Gastroesophageal sphincter (tissue), 4 donors: ENCODE measurements at places on chromosomes 11 and 22. TPM values are rescaled to one million over a fixed set of nuclear protein-coding genes. Genes with fewer than 3 reads are reported as not detected.
A peak's percentile ranks its signal among the peaks of the same experiment; 100 is the strongest.

Gene PDE3B
- total RNA-seq: 16.3 TPM

Gene MUC6
- 0.77 TPM for total RNA-seq

Gene ALG8
- 15.1 TPM for total RNA-seq

Gene KCNE3
- total RNA-seq: 21.9 TPM

Gene PIWIL4
- total RNA-seq: 3.7 TPM

Gene ISX
- not detected for total RNA-seq

Gene TRIM48
- total RNA-seq: not detected

Gene ABTB2
- 4.1 TPM for total RNA-seq

Gene HPS4
- total RNA-seq: 18.7 TPM

Gene CCND1
- total RNA-seq: 53.1 TPM

Gene INCENP
- total RNA-seq: 10.5 TPM

Gene OMP
- not detected for total RNA-seq

DNA sequence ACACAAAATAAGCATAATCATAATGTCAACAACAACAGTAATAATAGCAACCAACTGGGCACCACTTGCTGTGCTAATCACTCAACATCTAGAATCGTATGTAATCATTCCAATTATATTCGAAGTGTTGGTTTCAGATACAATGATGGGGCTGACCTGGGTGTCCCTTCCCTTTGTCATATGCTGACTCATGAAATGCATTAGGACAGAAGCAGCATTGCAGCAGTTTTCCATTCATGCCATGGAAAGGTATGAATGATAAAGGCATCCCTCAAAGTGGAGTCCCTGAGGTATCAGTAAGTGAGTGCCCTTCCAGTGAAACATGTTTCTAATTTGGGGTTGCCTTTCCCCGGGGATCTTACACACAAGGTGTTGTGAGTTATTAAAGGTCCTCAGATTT is 46.3 kb upstream of the ANO3 start:
- no peaks in the 10 kb centered on the region for H3K36me3 ChIP-seq
- H3K4me1 ChIP-seq: no peaks in the 10 kb centered on the region
- ATAC-seq: no peak
- no peak overlapping the region for H3K27ac ChIP-seq
- H3K27me3 ChIP-seq: no peaks in the 10 kb centered on the region

DNA sequence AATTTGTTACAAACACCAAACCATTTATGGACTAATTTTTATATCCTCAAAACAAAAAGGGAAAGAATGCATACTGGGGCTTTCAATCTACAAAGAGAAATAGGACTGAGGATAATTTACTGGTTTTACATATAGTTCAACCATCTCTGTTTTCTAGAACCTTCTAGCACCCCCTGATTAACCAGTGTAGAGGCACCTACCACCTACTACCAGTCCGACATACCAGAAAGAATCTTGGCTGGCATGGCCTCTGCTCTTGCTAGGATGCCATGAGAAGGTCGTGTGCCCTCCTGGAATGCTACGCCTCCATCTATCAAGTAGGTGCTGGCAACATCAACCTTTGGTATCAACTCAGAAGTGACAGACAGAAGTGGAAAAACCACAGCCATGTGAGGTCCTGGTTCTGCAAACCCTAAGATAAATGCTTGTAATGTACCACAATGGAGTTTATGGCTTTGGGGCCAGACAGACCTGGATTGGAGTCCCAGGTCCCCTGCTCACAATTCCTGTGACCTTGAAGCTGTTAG is 28.2 kb downstream of the MYH9 start:
- H3K27me3 ChIP-seq: no peaks in the 10 kb centered on the region
- peak overlapping the region; percentile 100 for H3K27ac ChIP-seq

DNA sequence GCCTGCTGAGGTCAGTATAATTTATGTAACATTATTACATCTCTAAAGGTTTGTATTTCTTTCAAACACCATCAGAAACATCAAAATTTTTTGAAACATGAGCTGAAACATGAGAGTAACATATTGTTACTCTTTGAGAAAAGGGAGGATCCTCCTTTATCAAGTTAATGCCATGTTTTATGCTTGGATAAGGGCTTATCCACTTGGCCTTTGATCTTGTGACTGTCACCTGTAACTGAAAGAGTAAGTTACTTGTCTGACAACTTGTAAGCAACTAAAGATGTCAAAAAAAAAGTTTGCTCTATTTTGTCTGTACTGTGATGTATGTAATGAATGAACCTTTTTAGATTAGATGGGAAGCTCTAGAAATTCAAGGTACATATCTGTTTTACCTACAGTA is 59.6 kb downstream of the FAR1 start:
- H3K27ac ChIP-seq: no peak overlapping the region
- no peaks in the 10 kb centered on the region for H3K27me3 ChIP-seq
- no peak for ATAC-seq
- no peaks in the 10 kb centered on the region for H3K4me1 ChIP-seq

- H3K4me1 ChIP-seq: no peaks in the 10 kb centered on the region
- no peak overlapping the region for H3K27ac ChIP-seq
Observed at GRCh38 chr11:102036757-102037156, 10.5 kb upstream of the CFAP300 start.

DNA sequence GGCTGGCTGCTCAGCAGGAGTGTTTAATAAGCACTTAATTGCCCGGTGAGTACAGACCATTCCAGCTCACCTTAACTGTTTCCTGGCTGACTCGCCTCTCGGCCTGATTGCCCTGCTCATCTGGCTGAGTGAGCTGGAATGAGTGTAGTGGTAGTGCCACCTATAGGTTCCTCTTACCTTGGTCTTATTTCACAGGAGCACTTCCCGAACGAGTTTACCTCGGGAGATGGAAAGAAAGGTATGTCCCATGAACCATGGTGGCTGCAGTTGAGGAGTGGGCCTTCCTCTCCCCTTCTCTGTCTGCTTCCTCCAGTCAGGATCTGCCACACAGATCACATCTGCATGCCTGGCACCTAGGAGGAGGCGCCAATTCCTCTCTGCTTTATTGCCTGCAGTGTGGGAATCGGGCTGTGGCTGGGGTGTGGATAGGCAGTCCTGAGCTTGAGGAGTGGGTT is 26.7 kb downstream of the UPB1 start:
- no peaks in the 10 kb centered on the region for H3K27me3 ChIP-seq
- no peak overlapping the region for H3K27ac ChIP-seq
- ATAC-seq: no peak
- H3K4me3 ChIP-seq: no peak overlapping the region
- no peaks in the 10 kb centered on the region for H3K4me1 ChIP-seq

DNA sequence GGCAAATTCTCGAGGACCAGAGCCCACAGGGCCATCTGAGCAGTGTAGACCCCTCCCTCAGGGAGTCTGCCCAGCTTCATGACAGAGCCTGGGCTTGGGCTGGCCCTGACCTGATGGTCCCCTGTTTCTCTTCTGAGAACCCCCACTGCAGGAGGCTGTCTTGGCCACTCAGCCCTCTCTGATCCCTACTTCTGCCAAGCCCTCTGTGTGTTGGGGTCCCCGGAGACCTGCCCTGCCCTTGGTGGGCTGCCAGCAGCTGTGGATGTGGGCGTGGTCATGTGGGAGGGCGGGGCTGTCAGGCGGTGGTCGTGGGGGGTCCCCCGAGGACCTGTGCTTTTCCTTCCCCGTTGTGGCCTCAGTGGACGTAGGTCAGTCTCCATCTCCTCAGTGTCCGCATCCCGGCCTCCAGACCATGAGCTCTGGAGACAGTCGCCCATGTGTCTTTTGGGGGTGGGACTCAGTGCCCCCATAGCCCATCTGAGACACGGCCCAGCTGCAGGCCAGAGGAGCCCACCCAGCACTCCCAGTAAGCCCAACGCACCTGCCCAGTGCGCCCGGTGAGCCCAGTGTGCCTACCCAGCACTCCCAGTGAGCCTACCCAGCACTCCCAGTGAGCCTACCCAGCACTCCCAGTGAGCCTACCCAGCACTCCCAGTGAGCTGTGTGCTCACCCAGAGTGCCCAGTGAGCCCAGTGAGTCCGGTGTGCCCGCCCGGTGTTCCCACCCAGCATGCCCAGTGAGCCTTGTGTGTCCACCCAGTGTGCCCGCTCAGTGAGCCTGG is 409.2 kb downstream of the TBC1D22A start:
- no peaks in the 10 kb centered on the region for H3K4me1 ChIP-seq
- ATAC-seq: no peak
- H3K27ac ChIP-seq: no peak overlapping the region
- peaks cover 60% of the 10 kb centered on the region for H3K36me3 ChIP-seq
- no peaks in the 10 kb centered on the region for H3K27me3 ChIP-seq

DNA sequence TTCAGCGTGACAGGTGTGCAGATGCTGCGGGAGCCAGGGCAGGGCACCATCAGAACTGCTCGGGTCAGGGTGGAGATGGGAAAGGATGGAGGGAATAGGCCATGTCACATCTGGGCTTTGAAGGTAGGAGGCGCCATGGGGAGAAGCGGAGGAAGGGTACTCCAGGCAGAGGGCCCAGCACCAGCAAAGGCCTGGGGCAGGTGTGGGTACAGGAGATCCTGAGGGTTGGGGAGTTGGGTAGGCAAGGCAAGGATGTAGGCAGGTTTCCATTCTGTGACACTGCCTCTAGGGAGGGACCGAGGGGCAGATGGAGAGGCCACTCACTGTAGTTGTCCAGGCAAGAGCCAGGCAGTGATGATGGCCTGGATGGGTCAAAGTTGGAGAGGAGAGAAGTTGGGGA is 8.5 kb downstream of the EMID1 start:
- no peaks in the 10 kb centered on the region for H3K4me1 ChIP-seq
- H3K36me3 ChIP-seq: no peaks in the 10 kb centered on the region
- no peaks in the 10 kb centered on the region for H3K27me3 ChIP-seq
- ATAC-seq: no peak
- no peak overlapping the region for H3K4me3 ChIP-seq
- no peak overlapping the region for H3K27ac ChIP-seq

DNA sequence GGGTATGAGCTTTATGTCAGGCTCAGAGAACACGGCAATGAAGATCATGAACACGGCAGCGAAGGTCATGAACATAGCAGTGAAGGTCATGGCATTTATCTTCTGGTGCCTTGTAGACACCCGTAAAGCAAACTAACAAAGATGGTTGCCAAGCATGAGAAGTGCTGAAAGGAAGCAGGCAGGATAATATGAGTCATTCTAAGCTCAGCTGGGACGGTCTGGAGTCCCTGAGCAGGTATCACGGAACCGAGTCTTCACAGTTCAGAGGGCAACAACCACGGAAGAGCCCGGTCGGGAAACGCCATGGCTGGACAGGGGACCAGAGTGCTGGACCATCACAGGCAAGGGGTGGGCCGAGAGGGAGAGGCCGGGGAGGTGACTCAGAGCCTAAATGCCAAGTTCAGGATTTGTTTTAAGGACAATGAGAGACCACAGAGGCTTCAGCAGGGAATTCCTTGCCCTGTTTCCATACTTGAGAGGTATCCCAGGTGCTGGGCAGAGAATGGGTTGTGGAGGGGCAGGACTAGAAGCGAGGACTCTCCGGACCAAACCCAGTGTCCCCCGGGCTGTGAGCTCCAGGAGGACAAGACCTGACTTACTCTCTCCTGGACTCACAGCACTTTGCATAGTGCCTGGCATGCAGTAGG is 13.1 kb upstream of the MS4A10 start:
- no peaks in the 10 kb centered on the region for H3K36me3 ChIP-seq
- no peaks in the 10 kb centered on the region for H3K4me1 ChIP-seq
- no peak overlapping the region for H3K4me3 ChIP-seq
- H3K27ac ChIP-seq: no peak overlapping the region

- no peaks in the 10 kb centered on the region for H3K4me1 ChIP-seq
- no peaks in the 10 kb centered on the region for H3K36me3 ChIP-seq
- peaks cover 11% of the 10 kb centered on the region for H3K27me3 ChIP-seq
- no peak overlapping the region for H3K27ac ChIP-seq
- H3K4me3 ChIP-seq: no peak overlapping the region
Observed at GRCh38 chr11:57399221-57399620, 8.8 kb upstream of the PRG2 start.

DNA sequence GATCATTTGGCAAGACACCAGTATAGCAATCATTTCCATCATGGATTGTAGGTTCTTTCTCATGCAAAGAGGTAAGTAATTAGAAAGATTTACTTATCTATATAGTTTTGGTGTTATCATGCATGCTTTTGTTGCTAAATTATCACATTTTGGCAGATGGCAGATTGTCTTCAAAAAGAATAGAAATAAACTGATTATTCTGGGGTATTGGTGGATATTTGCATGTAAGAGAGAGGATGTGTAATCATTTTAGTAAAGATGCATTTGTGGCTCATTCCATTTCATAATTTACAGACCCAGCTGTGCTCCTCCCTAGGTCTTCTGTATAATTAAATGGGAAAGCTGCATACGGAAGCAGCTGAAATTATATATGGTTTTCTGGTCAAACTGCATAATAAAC is 875.7 kb upstream of the ANO3 start:
- H3K36me3 ChIP-seq: no peaks in the 10 kb centered on the region
- H3K27me3 ChIP-seq: no peaks in the 10 kb centered on the region
- ATAC-seq: no peak
- H3K4me3 ChIP-seq: no peak overlapping the region
- H3K4me1 ChIP-seq: no peaks in the 10 kb centered on the region

GRCh38 chr11:110730773-110731172 is 18.5 kb upstream of the ARHGAP20 start:
- no peaks in the 10 kb centered on the region for H3K27me3 ChIP-seq
- no peaks in the 10 kb centered on the region for H3K4me1 ChIP-seq
- no peak overlapping the region for H3K27ac ChIP-seq
- no peak overlapping the region for H3K4me3 ChIP-seq

- no peaks in the 10 kb centered on the region for H3K36me3 ChIP-seq
- no peak overlapping the region for H3K27ac ChIP-seq
- H3K4me3 ChIP-seq: no peak overlapping the region
- peak; percentile 45 for ATAC-seq
- H3K4me1 ChIP-seq: no peaks in the 10 kb centered on the region
Observed at GRCh38 chr11:6438979-6439571, 1.7 kb downstream of the HPX start.

DNA sequence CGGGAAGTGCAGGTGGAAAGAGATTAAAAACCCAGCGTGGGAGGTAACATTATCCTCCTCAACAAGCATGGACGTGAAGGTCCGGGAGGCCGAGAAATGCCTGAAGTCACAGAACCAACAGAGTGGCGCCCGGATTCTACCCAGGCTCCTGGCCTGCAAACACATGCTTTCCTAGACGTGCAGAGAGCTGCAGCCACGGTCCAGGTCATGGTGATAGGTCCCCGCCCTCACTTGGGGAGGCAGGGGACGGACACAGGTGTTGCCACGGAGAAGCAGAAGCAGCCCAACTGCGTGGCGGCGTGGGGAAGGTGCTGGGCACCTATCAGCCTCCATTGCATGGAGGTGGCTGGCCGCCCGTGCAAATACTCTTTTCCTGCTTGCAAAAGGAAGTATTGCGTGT is 148.8 kb downstream of the MPPED1 start:
- no peak overlapping the region for H3K27ac ChIP-seq
- H3K4me1 ChIP-seq: no peaks in the 10 kb centered on the region
- H3K4me3 ChIP-seq: no peak overlapping the region
- H3K27me3 ChIP-seq: peaks cover 4% of the 10 kb centered on the region

GRCh38 chr22:33472462-33473344 is 414.5 kb upstream of the SYN3 start:
- no peaks in the 10 kb centered on the region for H3K36me3 ChIP-seq
- H3K27me3 ChIP-seq: no peaks in the 10 kb centered on the region
- H3K4me3 ChIP-seq: no peak overlapping the region
- ATAC-seq: no peak
- no peak overlapping the region for H3K27ac ChIP-seq

GRCh38 chr11:17381156-17381555 is 7.3 kb downstream of the KCNJ11 start:
- no peak for ATAC-seq
- peaks cover 38% of the 10 kb centered on the region for H3K36me3 ChIP-seq
- no peaks in the 10 kb centered on the region for H3K27me3 ChIP-seq
- H3K4me3 ChIP-seq: no peak overlapping the region
- no peak overlapping the region for H3K27ac ChIP-seq

- peak overlapping the region; percentile 95 for H3K27ac ChIP-seq
- H3K4me3 ChIP-seq: peak overlapping the region; percentile 79
- H3K36me3 ChIP-seq: peaks cover 20% of the 10 kb centered on the region
- peak; percentile 5 for ATAC-seq
- H3K27me3 ChIP-seq: no peaks in the 10 kb centered on the region
Observed at GRCh38 chr11:85628771-85629341, 463 bp downstream of the TMEM126B start.
